Left renal pelvis (tissue), 4 donors: ENCODE measurements at places on chromosomes 6 and 20. TPM values are rescaled to one million over a fixed set of nuclear protein-coding genes. Genes with fewer than 3 reads are reported as not detected.
A peak's percentile ranks its signal among the peaks of the same experiment; 100 is the strongest.

TFAP2D gene
- polyA plus RNA-seq = not detected

DNA sequence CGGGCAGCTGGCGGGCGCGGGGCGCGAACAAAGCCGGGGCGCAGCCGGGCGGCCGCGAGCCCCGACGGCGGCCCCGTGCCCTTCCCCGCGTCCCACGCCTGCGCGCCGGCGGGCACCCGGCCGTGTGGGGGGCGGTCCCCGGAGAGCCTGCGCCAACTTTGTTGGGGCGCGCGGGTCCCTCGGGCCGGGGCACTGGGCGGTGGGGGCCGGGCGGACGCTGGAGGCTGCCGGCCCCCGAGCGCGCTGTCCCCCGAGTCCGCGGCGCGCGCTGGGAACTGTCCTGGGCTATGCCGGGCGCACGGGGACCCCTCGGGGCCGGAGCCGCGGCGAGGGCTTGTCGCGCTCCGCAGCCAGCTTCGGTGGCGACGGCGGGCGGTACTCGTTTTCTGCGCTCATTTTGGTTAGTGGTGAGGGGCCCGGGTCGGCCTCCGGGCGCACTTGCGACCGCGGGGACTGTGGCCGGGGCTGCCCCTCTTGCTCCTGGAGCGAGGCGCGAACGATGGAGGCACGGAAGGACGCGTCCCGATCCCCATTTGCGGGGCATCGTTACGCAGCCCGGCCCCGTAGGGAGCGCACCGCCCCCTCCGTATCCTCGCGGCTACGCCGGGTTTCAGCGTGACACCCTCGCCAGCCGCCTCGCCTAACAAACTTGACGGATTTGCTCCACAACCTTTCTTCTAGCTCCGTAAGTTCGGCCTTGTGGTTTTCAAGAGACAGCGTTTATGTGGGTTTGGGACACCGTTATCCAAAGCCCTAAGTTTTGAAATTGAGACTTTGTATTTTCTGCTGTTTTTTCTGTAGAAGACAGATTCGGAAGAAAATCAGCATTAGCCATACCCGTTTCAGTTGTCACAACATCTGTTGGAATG, 622 bp downstream of the SS18L1 start:
- DNase-seq = no peak

DNA sequence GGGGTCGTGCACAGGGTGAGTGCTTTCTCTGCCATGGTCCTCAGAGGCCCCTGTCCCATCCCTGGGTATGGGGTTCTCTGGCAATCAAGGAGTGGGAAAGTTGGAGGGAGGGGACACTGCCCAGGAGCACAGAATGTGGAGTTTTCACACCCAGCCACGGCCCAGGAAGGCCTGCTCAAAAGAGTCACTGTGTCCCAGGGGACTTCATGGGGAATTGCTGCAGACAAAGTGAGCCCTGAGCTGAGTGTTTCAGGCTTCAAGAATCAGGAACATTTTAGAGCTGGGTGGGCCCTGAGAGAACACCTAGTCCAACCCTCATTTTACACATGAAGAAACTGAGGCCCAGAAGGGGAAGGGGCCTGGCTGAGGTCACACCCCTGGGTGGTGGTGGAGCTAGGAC, 5.7 kb downstream of the MAPK13 start:
- DNase-seq = no peak

GRCh38 chr6:81450180-81450579, 302.3 kb downstream of the TENT5A start:
- no peak for DNase-seq

- no peak for DNase-seq
These were observed 183.7 kb downstream of the UNC5CL start for GRCh38 chr6:40855168-40855880.

DNA sequence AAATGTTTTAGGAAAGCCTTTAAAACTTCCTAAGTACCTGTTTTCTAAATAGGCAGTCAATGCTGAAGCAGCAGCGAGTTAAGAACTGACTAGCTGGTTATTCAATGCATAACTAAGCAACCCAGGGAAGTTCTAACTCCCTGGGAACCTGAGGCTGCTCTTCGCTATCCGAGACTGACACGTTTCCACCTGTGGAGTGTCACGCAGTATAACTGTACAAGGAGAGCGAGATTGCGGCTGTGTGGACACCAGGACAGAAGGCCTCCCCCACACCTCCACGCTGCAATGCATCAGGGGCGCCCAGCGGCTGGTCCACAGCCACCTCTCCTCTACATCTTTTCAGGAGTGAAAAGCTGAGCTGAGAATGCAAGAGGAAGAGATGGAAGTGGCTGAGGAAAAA, 8.0 kb downstream of the PXDC1 start:
- DNase-seq = no peak

GRCh38 chr6:42088101-42088591, 37.8 kb downstream of the TAF8 start:
- DNase-seq = no peak

DNA sequence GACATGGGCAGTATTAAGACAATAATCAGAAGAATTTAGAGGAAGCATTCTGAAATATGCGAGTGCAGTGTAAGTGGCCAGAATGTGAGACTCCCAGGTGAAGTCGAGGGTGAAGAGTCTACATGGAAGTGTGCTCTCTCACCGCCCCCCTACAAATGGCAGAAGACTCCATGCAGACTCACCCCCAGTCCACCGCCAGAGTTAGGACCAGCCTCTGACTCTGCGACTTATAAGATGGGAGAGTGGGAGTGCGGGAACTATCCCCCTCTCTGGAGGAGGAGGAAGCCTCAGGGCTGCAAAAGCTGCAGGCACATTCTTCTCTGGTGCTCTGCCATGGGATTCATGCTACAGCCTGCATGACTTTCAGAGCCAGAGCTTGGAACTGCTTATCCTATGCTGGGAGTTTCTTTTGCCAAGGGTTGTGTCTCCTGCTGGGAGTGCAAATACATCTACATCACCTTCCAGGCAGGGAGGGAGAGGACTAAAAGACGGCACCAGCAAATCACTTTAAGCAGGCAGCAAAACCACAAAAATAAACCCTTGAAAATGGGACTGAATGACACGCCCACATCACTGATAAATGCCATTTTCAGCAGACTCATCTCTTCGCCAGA, 206.7 kb upstream of the SULF2 start:
- no peak for DNase-seq

- no peak for DNase-seq
These were observed 2.6 kb upstream of the RSPH3 start for GRCh38 chr6:159002432-159003155.

PROCR gene
- 10.0 TPM for polyA plus RNA-seq

- no peak for DNase-seq
These were observed 20.8 kb upstream of the PAX1 start for GRCh38 chr20:21684671-21685070.

DNA sequence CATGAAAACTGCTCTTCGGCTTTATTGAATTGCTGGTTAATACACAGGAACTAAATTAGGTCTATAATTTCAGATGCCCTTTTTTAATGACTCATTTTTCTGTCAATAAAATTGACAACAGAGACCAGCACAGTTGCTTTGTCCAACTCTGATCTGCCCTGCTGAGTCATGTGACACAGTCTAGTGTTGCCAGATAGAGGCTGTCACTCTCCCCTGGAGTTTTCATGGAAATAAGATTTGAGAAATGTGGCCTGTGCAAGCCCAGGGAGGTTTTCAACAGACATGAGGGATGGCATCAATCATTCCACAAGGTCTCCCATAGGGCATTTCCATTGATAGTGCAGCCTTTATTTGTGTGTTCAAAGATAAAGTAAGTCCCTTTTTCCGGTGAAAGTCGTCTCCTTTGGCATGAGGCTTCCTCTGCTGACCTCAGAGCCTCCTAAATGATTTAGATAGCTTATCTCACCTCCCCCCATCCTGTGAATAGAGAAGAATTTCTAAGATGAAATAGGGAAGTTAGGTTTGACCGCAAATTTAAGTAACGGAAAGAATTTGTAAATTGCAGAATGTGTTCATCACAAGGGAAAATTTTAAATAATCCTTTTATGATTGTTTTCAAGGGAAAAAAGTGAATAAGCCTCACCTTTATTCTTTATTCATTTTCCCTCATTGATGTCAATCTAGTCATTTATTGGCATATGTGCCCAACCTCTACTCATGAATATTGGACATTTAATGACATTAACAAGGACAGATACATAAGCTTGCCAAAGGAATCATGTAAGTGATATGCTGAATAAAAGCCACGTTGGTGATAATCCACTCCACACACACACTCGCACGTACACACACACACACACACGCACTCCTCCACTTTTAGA, 277.7 kb downstream of the ADGB start:
- no peak for DNase-seq

DNA sequence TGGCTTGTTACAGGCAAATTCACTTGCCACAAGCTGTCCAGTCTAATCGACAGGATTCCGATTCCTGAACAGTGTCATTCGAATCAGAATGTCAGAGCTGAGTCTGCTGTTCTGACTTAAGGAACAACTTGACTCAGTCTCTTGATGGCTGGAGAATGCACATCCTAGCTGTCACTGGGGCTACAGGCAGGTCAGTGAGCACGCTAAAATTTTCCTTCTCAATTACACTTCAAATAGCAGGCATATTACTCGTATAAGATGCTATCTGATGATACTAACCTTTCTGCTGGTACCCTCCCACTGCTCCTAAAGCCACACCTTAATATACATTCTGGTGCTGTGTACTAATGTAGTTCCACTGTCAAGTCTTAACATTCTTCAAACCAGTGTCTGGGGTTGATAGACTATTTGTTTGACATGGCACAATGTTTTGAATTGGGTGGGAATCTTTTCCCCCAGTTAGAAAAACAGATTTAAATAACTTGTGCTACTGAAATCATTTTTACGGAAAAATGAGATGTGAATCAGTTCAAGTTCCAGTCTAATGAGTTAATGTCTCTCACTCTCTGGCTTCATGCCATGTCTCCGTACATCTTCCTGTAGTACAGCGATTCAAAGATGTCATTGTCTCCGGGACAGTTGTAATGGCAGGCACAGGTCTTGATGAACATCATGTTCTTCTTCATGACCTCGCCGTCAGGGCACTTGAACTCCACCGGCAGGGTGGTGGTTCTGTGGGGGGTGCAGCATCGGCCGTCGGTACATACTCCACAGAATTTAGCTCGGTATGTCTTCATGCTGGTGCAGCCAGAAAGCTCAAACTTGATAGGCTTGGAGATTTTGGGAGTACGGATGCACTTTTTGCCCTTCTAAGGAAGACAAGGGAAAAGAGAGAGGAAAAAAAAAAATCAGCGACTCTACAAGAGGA, 2.2 kb downstream of the CCN2 start:
- no peak for DNase-seq

- DNase-seq = no peak
These were observed 59.8 kb upstream of the NHSL1 start for GRCh38 chr6:138559143-138559542.

- DNase-seq = no peak
These were observed 70.8 kb upstream of the AKIRIN2 start for GRCh38 chr6:87772597-87773530.

- peak; percentile 35 for DNase-seq
These were observed 8.1 kb upstream of the ZBP1 start for GRCh38 chr20:57628047-57628961.

BEND6 gene
- polyA plus RNA-seq = 5.1 TPM

DNA sequence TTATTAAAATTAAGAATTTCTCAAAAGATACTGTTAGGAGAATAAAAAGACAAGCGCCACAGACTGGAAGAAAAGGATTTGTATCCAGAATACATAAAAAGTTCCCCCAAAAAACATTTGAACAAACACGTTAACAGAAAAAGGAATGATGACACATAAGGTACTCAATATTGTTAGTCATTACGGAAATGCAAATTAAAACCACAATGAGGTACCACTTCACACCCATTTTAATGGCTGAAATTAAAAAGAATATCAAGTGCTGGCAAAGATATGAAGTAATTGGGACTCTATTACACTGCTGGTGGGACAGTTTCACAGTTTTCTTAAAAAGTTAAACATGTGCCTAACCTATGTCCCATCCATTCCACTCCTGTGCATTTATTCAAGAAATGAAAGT, 51.4 kb downstream of the HECA start:
- no peak for DNase-seq
